Dorsolateral prefrontal cortex (tissue), 122 donors: ENCODE measurements at places on chromosomes 3 and 15.

DNA sequence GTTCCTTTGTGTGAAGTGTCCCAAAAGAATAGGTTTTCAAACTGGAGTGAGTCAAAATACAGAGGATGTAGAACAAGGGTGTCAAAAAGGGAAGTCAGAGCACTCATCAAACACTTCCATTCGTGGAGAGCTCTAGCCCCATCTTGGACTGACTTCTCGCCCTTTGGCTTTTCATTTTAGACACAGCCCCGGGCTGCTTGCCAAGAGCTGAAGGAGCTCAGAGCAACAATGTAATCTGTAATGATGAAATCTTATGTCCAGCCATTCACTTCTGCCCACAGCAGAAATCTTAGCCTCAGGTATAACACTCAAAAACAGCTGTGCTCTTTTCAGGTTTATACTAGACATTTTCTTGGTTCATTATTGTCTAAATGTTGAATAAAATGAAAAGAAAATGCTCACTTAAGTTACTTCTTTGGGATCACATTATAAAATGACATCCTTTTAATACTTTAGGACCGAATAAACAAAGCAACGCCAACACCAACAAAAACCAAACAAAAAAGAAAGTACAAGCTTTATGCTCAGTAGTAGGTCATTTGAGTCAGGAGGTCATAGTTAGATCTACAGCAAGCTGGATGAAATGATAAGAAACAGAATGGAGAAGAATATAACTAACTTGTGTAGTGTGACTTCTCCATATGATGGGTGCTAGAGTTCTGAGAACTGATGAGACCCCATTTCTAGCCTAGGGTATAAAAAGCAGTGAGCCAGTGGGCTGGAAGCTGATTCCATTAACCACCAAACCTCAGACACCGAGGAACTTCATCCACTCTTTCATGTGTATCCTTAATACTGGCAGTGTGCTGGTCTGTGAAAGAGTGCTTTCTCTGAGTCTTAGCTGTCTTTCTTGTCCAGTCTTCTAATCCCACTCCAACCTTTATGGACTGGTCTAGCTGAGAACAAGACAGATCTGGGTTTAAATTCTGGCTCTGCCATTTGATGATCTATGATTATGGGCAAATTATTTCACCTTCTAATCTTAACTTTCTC, 131.8 kb upstream of the SLC7A14 start:
- no peak for DNase-seq

- no peak for DNase-seq
These were observed 19.9 kb downstream of the NCEH1 start for GRCh38 chr3:172690936-172691335.

DNA sequence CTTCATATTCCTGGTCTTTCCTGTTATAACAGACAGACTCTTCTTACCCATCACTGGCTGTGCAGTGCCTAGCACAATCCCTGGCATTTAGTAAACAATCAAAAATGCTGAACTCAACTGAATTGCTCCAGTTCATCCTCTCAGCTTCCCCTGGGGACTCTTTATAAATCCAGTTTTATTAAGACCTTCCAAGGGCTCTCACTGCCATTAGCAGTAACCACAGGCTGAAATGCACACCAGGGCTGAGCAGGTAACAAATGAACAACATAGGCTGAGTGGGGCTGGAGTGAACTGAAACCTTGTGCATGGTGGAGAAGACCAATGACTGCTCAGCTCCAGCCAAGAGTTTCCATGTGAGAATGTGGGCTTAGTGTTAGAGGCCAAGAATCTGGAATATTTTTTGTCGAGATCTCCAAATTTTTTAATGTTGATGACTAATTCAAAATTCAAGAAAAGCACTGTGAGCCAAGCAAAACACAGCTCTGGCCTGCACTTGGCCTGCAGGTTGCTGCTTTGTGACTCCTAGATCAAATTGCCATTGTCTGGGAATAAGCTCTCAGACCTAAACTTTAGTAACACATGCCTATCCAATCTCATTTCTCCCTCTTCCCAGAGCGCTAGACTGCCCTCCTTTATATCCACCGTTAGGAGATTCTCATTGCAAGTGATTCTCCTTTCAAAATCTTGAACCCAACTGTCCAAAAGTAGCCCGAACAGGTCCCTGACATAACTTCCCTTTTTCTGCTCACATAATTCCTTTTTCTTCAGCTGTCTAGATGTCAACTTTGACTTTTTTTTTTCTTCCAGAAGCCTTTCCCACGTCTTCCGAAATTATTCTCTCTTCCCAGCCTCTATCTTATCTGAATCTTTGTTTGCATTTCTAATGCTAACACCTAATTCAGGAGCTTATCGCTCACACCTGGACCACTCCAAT, 7.4 kb downstream of the SQOR start:
- DNase-seq = no peak

DNA sequence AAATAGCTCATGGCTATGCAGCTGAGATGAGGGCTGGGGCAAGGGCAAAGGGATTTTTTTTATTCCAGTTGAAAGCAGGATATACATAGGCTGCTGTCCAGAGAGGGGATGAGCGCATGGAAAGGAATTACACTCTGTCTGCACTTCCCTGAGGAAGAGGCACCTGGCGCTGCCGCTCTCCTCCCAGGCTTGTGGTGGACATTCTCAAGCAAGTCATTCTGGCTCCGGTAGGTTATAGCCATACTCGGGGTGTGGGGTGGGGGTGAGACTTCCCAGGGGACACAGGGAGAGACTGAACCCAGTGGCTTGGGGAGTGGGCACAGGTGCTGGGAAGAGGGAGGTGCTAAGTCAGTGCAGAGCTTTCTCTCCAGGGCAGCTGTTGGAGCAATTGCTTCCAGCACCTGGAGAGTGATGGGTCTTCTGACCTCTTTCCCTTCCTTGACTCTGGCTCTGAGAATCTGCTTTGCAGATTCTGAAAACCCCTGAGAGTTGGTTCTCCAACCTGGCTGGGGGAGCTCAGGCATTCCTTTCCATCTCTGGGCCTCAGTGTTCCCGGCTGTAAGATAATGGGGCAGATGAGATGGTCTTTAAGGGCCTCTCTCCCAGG, 24.3 kb downstream of the CYP8B1 start:
- no peak for DNase-seq

DNA sequence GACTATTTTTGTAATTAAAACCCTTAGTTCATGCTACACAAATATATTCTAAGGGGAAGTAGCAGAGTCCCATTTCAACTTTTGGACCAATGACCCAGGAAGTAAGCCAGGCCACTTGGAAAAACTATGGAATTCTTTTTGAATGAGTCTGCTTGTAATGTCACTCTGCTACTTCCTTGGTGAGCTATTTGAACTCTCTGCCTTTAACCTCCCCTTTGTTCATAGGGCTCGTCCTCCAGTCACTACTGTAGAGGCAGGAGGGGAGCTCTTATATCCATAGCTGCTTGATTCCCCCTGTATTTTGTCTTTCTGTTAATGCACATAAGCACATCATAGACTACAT, 119.6 kb downstream of the UACA start:
- no peak for DNase-seq

GRCh38 chr15:73328149-73328820, 40.5 kb downstream of the HCN4 start:
- DNase-seq = no peak

DNA sequence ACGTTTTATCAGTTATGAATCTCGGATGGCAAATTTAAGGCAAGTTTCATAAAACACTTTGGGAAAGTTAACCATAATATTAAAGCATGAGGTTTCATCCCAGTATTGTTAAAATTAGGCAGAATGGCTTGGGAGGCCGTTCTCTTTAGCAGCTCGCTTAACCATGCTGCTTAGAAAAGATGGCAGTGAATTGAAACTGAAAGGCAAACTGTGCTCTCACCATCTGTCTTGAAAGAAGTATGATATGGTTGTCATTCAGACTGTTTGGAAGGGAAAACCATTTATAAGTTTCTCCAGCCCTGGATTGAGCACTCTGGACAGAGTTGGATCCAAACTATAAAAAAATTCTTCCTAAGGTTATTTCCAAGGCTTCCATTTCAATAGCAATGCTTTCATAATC, 332.3 kb upstream of the SUCLG2 start:
- no peak for DNase-seq

DNA sequence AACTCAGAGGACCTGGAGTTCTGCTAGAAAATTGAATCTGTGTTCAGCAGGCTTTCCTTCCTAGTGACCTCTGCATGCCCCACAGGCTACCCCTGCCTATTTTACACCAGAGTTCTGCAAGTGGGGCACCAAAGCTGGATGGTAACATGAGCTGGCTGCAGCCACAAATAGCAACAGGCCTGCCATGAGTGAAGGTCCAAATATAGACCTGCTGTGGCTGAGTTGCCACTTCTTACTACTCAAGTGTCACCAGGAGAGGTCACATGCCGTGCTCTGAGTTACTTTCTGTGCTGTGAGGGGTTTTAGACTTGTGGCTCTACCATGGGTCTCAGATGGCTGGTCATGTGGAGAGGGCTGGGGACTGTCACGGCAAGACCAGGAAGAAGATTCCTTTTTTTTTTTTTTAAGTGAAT, at the start of gene FSD2:
TSS of gene FSD2 (minus strand) at position 76 of the 413 bp plus-strand sequence. CDS start 18,679 bp downstream, outside the sequence.
- no peak for DNase-seq

GRCh38 chr3:183385698-183386613, 42.5 kb downstream of the MCF2L2 start:
- DNase-seq = peak; percentile 18

GRCh38 chr3:18035641-18036449, 293.4 kb upstream of the TBC1D5 start:
- DNase-seq = no peak

DNA sequence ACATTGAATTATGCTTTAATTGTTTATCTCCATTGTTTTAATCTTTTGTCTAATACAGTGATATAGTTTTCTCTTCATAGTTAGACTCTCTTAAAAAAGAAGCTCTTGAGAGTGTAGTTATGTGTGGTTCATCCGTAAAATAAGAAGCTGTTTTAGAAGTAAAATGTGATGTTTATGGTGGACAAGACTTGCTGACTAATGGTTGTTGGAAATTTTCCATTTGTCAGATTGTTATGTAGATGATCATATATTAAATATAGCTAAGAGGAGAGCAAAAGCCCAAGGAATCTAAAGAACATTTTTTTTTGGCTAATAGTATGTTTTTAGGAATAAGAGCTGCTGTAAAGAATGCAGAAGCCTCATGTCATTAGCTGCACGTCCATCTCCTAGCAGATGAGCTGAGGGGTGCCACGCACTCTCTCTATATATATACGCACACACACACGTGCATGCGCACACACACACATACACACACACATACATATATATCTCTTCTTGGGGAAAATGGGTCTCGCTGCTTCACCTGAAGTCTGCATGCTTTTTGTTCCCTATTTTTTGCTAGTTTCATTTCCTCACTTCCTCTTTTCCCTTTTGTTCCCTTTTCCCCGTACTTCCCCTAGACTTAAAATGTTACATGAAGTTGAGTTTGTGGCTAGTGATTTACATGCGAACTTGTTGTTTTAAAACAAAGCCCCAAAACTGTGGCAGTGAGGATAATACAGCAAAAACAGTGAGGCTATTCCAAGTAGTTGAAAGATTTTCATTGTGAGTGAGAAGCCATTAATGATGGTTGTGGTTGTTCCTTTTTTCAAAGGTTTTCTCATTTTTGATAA, 107.8 kb downstream of the MBNL1 start:
- DNase-seq = no peak

DNA sequence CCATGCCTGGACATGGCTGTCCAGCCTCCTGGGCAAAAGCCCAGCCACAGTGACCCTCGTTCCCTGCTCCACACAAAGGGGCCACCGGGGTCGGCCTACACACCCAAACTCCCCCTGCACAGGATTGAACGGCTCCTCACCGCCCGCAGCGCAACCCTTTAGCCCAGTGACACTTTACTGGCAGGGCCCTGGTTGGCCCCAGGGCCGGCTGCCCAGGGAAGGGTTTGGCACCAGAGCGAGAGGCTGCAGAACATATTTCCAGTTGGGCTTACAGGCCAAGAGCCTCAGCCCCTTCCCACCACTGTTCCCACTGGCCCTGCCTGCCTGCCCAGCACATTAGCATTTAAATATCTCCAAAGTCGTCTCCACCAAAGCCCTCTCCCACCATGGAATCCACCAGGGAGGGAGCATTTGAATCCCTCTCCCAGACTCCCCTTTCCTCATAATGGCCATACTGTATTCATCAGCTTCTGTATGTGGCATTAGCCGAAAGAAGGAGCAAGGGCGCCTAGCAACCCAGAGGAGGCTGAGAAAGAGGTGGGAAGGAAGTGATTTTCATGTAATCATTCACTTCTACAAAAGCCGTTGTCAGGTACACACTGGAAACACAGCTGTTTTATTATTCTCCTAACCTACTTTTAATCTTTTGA, 85.4 kb downstream of the SLC6A11 start:
- no peak for DNase-seq

- no peak for DNase-seq
These were observed 106.5 kb downstream of the NR2E3 start for GRCh38 chr15:71916834-71917233.

- no peak for DNase-seq
These were observed 25.9 kb downstream of the TRIM71 start for GRCh38 chr3:32843510-32844321.

DNA sequence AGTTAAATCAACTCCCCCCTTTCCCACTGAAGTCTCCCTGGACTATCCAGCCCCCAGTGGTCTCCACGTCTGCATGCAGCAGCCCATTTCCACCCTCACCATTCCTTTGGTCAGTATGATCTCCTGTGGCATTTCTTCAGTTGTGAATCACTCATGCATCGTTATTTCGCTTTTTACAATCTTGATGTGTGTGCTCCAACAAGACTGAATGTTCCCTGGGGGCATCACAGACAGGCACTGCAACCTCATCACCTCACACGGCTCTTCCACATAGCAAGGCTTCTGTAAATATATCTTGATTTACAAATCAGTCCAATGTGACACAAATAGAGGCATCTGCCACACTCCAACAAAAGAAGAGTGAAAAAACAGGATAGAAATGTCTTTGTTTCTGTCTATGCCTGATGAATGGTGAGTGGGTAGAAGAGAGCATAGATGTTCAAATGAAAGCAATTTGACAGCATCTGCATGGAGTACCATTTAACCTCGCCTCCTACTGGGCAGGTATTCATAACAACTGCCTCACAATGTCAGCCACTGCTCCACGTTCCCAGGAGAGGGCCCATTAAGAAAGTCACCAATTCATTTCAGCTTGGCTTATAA, 5.2 kb downstream of the HEG1 start:
- DNase-seq = no peak

- no peak for DNase-seq
These were observed 40.2 kb downstream of the SLMAP start for GRCh38 chr3:57796261-57796660.

DNA sequence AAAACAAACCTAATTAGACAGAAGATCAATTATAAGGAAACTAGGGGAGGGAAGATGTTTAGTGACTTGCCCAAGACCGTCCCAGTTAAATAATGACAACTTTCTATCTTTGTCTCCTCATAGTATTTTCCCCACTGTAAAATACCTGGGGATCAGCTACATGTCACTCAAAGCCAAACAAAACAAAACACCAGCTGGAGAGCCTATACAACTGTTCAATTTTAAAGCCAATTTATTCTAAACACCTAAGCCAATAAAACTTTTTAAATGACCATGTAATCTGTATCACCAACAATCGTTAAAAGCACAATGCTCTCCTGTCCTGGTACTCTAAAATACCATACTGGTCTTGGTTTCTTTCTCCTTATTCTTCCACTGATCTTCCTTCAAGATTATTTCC, 168.4 kb downstream of the STAG1 start:
- no peak for DNase-seq
